ENCODE measurements at places on chromosomes 16 and 17. TPM values are rescaled to one million over a fixed set of nuclear protein-coding genes. Genes with fewer than 3 reads are reported as not detected.

TMEM231 gene
- total RNA-seq, result 13.7 TPM

TMEM235 gene
- not detected for total RNA-seq

ARL5C gene
- not detected for total RNA-seq

NTN3 gene
- 0.36 TPM for total RNA-seq

DYNLRB2 gene
- total RNA-seq, result 2.2 TPM

PLA2G10 gene
- total RNA-seq, result not detected

KLHL11 gene
- 16.0 TPM for total RNA-seq

All from sciatic nerve (tissue), 2 donors.